GM03348 (cell line): ENCODE measurements at places on chromosomes 2 and 18.

DNA sequence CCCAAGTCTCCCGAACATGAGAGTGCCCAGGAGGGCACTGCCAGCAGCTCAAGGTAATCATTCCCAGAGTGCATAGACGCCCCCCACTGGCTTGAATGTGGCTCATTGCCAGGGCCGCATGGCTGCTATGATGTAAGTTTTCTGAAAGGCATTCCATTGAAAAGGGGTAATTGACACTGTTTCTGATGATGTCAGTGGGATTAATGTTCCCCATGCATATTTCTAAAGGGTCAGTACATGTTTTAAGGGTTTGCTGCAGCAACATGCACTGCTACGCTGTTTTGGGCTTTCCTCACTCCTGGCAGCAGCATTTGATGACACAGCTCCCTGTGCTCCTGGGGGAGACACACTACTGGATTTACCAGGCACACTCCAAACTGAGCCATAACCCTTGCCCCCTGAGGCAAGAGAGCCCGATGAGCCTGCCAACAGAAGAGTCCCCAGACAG is 36.7 kb downstream of the KIAA2012 start:
- DNase-seq, result peak; percentile 49

DNA sequence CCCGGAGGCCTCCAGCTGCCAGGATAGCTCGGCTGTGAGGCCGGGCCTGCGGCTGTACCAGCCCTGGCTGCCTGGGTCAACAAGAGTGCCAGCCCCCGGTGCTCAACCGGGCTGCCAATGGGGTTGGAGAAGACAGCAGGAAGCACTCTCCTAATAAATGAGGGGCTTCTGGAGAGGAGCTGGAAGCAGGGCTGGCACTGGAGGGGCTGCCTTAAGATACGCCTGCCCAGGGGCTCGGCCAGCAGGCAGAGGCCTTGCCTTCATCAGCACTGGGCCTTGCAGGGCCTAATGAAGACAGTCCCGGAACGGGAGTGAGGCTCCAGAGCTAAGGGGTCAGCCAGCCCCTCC is 73.6 kb downstream of the TEX51 start:
- DNase-seq, result no peak

GRCh38 chr2:129748250-129748649 is 231.2 kb upstream of the RAB6C start:
- DNase-seq, result no peak

GRCh38 chr2:104678181-104678580 is 175.7 kb upstream of the POU3F3 start:
- no peak for DNase-seq

DNA sequence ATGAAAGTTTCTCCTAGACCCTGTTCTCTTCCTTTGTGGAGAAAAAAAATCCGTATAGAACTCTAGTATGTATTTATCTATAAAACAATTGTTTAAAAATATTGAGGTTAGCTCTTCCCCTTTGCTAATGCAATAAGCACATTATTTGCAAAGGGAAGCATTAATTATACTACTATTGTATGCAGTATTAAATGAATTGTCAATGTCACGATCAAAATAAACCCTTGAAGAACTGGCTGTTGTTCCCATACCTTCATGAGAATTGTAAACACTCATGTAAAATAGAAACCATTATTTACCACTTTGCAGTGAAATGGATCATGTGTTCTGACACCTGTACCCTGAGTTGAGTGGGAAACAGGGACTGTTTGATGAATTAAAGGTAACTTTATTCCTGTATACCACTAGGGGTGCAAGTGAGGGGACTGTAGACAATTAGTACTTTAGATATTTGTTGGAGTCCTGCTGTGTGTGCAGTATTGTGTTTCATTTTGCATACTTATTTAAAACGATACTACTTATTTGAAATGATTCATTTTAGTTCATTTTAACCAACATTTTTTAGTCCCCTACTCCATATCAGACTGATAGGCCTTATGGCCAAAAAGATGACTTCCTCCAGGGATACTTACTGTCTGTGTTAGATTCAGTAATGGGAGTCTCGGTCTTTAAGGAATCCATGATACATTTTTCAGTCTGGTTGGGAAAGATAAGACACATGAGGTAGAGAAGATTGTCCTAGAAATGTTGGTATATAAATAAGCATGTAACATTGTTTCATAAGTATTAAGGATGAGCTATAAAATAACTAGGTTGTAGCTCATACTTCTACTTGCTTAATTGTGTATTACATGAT is 7.9 kb downstream of the PKP4 start:
- no peak for DNase-seq

GRCh38 chr18:35740656-35741055 is 159.1 kb downstream of the GALNT1 start:
- no peak for DNase-seq

DNA sequence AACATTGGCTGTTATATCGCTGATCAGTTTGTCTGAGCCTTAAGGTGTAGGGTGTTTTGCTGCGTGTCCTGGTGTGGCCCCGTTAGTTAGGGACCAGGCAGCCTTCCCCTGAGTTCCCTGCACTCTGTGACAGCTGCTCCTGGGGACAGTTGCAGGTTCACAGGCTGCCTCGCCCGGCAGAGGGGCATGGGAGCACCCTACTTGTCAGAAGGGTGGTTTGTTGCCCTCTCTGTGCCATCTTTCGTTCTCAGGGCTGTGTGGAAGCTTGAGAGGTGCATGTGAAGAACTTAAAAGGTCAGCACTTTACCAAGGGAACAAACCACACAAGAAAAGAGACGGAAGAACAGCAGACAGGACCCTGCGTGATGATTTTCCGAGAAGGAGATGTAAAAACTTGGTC is 159.6 kb downstream of the LDLRAD4 start:
- no peak for DNase-seq
